Osteoblast (primary cell): ENCODE measurements at places on chromosomes 16 and 17. TPM values are rescaled to one million over a fixed set of nuclear protein-coding genes. Genes with fewer than 3 reads are reported as not detected.

DNA sequence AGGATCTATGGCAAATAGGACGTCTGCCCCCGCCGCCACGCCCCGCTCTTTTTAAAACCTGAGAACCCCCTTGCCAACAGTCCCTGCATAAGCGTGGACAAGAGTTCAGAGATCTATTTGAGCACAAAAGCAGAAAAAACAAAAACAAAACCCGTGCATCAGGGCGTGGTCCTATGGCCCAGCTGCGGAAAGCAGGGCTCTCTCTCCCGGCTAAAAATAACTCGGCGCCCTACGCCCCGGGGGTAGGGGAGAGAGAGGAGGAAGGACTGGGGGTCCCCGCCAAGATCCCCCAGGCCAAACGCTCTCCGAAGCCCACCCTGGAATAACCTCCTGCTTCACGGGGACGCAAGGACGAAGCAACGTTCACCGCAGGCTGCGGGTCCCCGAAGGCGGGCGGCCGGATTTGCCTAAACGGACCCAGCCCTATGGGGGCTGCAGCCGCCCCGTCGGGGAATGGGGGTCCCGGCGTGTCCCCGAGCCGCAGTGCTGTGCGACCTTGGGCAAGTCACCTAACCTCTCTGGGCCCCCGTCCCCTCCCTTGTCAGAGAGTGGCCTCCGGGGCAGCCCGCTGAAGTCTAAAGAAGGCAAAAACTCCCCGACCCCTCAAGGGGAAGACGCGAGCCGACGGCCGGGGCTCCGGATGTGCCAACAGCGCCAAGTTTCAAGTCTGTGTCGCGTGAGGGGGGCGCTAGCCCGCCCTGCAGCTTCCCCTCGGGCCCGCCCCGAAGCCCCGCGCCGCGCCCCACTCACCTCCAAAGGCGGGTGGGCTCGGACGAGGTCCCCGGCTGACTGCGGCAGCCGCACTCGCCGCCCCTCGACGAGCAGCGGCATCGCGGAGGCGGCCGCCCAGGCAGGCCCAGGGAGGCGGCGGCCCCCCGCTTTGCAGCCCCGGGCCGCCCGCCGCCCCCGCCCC is 477 bp downstream of the NTAN1 start:
- peak; percentile 87 for DNase-seq

DNA sequence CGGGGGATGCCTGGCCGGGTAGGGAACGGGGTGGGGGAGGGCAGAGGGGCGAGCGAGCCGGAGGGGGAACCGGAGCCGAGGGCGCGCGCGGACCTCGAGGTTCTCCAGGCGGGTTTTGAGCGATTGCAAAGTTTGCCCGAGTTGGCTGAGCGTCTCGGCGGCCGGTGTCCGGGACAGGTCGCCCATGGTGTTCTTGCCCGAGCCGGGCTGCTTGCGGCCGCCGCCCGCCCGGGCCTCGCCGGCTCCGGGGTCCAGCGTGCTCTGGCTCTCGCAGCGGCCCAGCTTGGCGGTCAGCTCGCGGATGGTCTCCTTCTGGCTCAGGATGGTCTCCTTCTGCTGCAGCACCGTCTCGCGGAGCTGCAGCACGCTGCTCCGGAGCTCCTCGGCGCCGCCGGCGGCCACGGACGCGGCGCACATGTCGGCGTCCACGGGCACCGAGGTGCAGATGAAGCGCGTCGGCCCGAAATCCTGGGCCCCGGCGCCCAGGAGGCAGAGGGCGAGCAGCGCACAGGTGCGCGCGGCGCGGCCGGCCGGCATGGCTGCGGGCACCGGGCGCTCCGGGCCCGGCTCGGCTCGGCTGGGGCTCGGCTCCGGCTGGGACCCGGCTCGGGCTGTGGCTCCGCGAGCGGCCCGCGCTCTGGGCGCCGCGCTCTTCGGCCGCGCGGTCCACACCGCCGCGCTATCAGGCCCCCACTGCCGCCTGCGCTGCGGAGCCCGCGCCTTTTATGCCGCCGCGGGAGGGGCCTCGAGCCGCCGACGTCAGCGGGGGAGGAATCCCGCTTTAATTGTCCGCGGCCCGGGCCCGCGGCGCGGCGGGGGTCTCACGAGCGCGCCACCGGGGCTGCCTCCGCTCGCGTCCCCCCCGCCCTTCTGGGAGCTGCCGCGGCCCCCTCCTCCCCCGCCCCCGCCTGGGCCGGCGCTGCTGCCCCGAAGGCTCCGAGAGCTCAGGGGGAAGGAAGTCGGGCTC is at the start of gene NPTX1:
TSS of gene NPTX1 (minus strand) at position 698 of the 967 bp plus-strand sequence. CDS start at position 537, 161 bp downstream.
- peak; percentile 92 for DNase-seq

GRCh38 chr17:58400826-58401225 is 16.5 kb downstream of the RNF43 start:
- no peak for DNase-seq

Gene SLC5A2
- not detected in 2 replicates for total RNA-seq

DNA sequence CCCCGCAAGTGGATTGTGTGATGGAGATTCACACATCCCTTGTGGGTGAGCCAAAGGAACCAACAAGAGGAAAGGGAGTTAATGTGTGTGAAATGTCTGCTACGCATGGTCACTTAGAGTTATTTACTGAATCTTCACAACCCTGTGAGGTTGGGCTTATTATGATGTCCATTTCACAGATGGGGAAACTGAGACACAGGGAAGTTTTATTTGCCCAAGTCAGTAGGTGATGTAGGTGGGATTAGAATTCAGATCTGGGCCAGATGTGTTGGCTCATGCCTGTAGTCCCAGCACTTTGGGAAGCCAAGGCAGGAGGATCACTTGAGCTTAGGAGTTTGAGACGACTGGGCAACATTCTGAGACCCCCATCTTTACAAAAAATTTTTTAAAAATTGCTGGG is 11.6 kb upstream of the DLX4 start:
- no peak for DNase-seq

DNA sequence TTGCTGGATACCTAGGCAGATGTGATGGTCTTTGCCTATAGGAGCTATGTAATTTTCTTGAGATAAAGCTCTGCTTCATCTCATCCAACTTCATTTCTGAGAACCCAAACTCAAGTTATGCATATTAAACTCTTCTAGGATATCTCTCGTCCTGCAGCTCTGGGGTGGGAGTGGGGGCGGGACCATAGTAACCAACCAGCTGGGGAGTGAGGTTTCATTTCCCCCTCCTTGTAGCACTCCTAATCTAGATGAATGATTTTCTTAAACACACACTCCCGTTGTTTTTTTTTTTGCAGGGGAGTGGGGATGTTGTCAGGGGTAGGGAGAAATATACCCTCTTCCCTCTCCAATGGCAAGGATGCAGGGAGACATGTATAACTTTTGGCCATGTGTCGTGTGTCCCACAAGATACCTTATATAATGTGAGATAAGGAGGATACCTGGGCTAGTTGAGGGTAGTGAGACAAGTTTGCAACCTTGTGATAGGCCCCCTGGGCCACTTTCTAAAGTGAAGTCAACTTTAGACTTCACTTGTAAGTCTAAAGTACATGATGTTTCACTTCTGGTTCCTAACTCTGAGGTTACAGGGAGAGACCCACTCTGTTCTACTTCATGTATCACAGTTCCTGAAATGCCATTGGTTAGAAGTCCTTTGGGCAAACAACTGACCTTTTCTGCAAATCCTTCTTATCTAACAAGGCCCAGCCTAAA is 10.5 kb upstream of the HEATR6 start:
- no peak for DNase-seq

- no peak for DNase-seq
These were observed 45.8 kb downstream of the WDR45B start for GRCh38 chr17:82602487-82602886.

Gene ANKRD40CL
- 0.36 TPM in 1 of 2 replicates, not detected in the other for total RNA-seq

GRCh38 chr17:78624324-78625151 is 47.3 kb upstream of the DNAH17 start:
- DNase-seq, result no peak

DNA sequence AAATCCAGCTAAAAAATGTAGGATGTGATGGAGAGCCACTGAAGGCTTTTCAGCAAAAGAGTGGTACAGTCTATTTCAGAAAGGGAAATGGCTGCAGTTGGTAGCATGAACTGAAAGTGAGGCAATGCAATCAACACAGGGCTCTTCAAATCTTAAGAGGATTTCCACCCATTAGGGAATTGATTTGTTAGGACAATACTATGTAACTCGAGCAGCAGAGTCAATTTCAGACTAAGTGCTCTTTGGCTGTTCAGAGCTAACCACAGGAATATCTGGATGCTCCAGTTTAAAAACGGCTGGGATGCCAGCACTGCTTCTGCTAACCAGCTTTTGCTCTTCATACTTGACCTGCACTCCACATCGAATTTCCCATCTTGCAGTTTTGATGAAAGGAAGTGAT is 24.6 kb downstream of the CACNG1 start:
- DNase-seq, result peak; percentile 35

- DNase-seq, result peak; percentile 98
These were observed 22.6 kb downstream of the GJD3 start for GRCh38 chr17:40341808-40342503.

Gene CD79B
- total RNA-seq, result 0.36 and 0.59 TPM in 2 replicates

Gene MKS1
- total RNA-seq, result 9.7 and 11.2 TPM in 2 replicates

- no peak for DNase-seq
These were observed 52.4 kb upstream of the ATF7IP2 start for GRCh38 chr16:10333321-10334032.

DNA sequence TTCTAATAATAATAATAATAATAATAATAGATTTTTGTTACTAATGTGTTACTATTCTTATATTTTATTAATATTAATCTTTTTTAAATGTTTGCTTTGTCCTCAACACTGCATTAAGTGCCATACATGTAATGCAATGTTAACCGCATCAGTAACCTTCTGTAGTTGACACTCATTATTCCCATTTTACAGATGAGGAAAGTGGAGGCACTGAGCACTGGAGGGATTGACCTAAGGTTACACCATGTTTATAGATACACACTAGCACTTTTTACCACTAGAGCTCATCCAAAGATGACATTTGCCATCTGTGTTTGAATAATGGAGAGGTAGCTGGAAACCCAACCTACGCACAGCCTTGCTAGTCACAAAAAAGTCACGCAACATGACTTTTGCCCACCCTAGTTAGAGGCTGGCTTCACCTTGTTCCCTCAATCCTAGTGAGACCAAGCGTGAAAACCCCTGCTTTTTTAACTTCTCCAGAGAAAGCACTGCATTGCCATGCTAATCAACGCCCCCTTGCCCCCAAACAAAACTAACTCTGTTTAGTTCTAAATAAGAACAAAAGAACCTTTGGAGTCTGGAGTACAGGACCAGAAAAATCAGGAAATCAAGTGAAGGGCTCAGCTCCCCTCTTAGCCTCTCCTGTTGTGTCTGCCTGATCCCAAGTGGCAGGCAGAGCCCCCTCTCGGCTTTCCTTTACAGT is 2.3 kb downstream of the ARSG start:
- DNase-seq, result no peak
